GM10248 (cell line): ENCODE measurements at places on chromosomes 12 and 14.

DNA sequence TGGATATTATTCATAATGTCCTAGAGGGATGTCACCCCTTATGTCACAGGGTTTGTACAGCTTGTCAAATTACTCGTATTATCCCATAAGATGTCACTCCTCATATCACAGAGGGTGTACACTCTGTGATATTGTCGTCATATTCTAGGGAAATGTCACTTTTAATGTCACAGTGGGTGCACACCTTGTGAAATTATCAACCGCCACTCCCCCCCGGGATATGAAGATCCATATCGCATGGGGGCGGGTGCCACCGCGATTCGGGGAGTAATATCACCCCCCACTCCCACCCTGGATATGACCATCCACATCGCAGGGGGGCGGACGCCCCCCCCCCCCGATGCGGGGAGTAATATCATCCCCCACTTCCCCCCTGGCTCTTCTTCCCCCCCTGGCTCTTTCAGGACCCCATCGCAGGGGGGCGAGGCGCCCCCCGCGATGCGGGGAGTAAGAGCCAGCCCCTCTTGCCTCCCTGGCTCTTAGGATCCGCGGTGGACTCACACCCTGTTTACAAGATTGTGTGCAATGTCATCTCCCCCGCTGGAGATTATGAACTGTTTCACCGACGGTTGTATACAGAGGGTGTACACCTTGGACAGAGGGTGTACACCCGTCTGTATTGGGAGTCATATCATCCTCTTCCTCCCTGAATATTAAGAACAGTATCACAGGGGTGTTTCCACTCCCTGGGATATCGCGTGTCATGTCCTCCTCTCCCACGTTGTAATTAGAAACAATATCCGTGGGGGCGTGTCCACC, 92.8 kb downstream of the FRMD6 start:
- no peak for DNase-seq

DNA sequence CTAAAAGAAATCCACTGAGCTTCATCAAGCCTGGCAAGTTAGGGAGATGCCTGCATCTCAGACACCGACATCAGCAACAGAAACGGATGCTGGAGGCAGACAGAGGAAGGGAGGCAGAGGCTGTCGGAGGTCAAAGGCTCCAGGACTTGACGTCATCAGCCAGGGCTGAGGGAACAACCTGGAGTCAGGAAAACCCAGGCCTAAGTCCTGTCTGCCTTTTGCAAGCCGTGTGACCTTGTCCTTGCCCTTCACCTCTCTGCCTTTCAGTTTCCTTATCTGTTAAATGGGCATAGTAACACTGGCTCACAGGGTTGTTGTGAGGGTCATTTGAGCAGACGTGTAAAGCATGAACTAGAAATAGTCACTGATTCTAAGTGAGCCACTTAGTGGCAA, 194.2 kb downstream of the BCL11B start:
- DNase-seq, result no peak

DNA sequence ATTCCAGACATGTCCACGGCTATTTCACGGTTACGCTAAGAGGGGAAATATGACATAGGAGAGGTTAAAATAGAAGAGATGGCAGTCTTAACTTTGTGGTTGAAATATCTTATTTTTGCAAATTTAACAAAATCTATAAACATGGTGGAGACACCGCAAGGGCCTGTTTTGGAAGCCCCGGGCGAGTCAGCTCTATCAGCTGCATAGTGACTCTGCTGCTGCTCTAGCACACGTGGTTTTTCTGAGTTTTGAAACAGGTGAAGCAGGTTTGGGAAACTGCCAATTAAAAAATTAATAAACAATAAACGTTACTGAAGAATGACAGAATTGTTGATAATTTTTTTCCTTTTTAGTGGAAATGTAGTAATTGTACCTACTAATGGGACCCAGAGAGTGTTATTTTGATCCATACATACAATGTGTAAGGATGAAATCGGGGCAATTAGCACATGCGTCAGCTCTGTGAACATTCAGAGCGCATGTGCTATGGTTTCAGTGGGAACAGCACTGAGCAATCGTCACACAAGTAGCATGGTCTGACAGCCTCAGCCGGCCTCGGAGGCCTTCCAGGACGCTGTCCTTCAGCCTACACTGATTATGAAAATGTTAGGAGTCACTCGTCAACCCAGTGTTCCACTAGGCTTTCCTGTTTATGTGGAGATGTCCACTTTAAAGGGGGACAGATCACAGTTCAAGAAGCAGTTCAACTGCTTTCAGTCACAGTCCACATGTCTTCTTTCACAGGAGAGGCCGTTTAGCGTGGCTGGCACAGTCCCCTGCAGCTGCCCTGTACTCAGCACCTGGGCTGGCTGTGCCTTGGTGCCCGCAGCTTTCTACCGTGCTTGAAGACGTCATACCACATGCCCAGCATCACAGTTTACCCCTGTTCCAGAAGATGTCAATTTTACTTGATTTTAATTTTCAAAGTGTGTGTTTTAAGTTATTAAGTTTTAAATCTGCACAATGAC, 51.8 kb downstream of the MOK start:
- DNase-seq, result no peak

GRCh38 chr12:79275631-79276030, 411.1 kb downstream of the SYT1 start:
- no peak for DNase-seq
